ENCODE measurements at places on chromosomes 13 and 19.

DNA sequence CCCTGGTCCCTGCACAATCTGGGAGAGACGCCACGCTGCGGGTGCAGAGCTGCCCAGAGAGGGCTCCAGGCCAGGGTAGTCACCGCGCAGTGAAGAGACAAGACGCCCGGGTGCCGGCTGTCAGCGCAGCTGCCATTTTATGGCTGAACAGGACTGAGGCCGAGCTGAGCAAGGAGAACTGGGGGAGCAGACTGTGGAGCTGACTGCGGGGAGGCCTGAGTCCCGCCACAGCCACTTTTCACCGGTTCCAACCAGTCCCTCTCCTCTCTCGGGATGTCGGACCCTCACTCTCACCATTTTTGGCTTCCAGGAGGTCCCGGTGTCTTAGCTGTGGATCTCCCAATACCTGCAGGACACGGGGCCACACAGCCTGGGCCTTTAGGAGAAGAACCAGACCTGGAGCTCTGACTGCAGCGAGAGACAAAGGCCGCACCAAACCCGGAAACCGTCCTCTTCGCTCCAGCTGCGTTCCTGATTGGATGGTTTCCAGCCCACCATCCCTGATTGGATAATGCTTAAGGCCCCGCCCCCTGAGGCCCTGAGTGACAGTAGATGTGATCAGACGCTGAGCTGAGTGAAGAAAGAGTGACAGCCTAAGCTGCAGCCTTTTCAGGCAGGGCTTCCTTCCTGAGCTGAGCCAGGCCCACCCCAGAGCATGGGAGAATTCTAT is at the start of gene ZNF626:
Gene ZNF626, minus strand, starts transcription at position 422 of the 670 bp plus-strand sequence. Its CDS starts 125 bp downstream, at position 297.
- DNase-seq = no peak

GRCh38 chr19:17052439-17052838 is 22.8 kb downstream of the HAUS8 start:
- DNase-seq = no peak

DNA sequence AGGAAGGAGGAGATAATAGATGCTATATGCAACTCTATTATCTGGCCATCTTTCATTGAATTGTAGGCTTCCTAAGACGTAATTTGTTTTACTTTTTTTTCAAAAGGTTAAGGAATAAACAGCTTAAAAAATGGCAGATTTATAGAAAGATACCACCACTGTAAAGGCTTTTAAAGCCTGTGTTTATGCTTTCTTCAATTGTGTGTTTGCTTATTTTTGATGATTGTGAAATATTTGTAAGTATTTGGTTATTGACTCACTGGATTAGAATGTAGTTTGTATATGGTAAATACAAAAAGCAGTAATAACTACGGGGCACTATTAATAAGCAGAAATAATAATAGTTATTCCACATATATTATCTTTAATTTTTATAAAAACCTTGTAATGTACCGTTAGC is 437.9 kb downstream of the KLF5 start:
- DNase-seq = no peak

DNA sequence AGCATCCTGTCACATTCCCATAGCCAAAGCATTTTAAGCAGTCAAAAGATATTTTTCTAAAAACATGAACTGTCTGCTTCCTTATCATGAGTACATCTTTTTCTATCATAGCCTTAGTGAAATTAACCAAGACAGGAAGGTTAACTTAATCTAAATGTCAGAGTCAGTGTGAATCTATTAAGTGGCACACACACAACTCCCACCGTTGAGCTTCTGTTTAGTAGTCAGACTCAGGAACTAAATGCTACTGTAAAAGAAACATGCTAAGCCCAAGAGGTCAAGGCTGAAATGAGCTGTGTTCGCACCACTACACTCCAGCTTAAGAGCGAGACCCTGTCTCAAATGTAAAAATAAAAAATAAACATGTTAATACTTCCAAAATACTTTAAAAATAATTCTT is 7.7 kb upstream of the POU4F1 start:
- no peak for DNase-seq

GRCh38 chr13:44971656-44972595 is 17.3 kb downstream of the NUFIP1 start:
- no peak for DNase-seq

GRCh38 chr13:76418404-76418803 is 467.8 kb downstream of the KCTD12 start:
- DNase-seq = no peak

DNA sequence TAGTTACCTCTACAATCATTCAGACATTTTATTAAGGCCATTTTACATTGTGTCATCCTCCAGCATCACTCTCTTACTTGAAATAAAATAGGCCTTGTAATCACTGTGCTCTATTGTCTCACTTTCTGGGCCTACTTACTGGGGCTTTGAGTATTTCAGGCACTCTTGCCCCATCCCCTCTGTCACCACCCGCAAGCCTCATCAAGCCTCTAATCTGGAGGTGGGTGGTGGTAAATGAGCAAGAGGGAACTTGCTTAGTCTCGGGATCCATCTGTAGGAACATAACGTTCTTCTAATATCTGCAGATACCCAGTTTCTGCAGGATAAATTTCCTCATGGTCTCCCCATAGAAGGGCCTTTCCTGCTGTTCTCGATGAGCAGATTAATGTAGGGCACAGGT is 19.4 kb upstream of the GPR18 start:
- DNase-seq = no peak

DNA sequence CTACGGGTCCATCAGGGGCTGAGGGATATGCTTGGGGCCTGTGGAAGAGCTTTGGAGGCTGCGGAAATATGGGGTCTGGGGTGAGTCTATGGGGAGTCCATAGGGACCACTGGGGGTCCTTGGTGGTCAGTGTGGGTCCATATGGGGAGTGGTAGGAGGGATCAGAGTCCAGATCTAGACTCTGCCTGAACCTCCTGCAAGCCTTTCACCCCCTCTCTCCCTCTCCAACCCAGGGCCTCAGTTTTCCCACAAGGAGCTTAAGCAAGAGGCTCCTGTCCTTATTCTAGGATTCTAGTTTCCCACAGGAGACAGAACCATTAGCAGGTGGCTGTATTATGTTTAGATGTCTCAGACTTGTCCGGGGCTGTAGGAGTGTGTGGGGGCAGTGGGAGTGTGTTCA is 161.9 kb upstream of the TSHZ3 start:
- DNase-seq = no peak

DNA sequence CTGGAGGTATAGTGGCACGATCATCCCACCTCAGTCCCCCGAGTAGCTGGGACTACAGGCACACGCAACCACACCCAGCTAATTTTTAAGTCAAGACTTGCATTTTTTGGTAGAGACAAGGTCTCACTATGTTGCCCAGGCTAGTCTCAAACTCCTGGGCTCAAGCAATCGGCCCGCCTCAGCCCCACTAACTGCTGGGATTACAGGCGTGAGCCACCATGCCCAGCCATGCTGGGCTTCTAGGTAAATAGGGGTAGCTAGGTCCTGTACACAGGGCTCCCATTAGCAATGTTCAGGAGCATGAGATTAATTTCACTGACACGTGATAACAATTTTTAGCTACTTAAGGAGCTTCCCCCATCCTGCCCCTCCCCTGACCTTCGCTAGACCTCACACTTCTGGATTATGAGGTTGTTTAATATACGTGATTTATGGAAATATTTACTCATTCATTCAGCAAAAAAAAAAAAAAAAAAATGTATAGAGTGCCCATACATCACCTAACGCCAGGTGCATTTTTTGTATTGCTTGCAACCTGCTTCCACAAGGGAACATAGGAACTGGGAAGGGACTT is 19.2 kb downstream of the TMEM272 start:
- no peak for DNase-seq

- DNase-seq = no peak
These were observed 8.5 kb downstream of the PLEKHA4 start for GRCh38 chr19:48859711-48860572.

- no peak for DNase-seq
These were observed 633 bp downstream of the MYH14 start for GRCh38 chr19:50204081-50204428.

- no peak for DNase-seq
These were observed 1321.8 kb upstream of the PCDH9 start for GRCh38 chr13:68551701-68552522.
